ENCODE measurements at places on chromosomes 16 and 17.

GRCh38 chr16:56629531-56629930 is 2.9 kb upstream of the MT1M start:
- DNase-seq = no peak

DNA sequence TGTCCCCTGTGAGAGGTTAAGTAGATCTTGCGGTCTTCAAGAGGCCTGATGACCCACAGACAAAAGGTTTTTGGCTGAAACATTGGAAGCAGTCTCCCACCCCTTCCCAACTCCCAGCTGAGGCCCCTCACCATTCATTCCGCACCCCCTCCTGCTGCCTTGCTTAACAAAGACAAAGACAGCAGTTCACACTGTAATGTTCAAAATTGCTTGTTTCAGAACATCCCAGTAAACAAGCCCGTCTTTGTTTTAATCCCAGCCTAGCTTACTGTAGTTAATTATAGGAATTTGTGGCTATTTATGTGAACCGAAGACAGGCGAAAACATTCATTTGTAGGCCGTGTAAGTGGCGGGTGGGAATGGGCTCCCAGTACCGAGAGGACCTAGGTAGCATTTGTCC is 55.7 kb downstream of the IRX5 start:
- no peak for DNase-seq

GRCh38 chr17:72976971-72977770 is 115.3 kb downstream of the SLC39A11 start:
- DNase-seq = no peak

GRCh38 chr17:40425741-40426140 is 8.0 kb upstream of the TOP2A start:
- no peak for DNase-seq

- DNase-seq = no peak
These were observed 237.0 kb downstream of the ZNF423 start for GRCh38 chr16:49618955-49619354.

- DNase-seq = no peak
These were observed 7.3 kb upstream of the TSPOAP1 start for GRCh38 chr17:58335779-58336455.

DNA sequence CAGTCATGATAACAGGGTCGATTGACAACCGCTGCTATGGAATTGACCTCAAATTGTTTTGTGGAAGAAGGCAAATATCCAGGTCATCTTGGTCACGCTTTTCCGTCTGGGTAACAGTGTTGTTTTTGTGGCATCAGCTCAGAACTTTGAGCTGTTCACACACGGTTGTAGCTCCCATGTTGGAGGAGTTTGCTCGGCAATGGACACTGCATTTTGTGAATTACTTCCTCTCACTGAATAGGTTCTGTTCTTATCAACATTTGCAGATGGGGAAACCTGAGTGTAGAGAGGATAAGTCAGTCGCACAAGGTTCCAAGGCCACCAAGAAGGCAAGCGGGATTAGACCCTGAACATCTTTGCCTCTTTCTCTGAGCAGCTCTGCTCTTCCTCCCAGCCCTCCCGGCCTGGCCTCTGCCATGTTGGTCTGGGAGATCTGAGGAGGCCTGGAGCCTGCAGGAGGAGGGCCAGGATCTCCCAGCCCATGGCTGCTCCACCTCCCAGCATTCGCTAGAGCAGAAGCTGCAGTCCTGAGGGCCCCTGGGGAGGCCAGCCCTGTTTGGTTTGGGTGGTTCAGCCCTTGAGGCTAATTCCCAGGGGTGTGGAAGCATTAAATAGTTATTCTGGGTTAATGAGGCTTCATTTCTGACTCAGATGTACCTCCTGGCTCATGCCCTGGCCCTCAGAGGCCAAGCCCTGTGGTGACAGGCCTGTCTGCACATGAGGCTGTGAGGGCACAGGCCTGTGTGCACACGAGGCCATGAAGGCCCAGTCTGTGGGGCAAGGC is 154.1 kb upstream of the PLCG2 start:
- DNase-seq = peak; percentile 20

GRCh38 chr17:77476498-77476897 is 335.7 kb downstream of the SEC14L1 start:
- DNase-seq = no peak

GRCh38 chr17:6639586-6640535 is 650 bp downstream of the KIAA0753 start:
- DNase-seq = peak; percentile 56

DNA sequence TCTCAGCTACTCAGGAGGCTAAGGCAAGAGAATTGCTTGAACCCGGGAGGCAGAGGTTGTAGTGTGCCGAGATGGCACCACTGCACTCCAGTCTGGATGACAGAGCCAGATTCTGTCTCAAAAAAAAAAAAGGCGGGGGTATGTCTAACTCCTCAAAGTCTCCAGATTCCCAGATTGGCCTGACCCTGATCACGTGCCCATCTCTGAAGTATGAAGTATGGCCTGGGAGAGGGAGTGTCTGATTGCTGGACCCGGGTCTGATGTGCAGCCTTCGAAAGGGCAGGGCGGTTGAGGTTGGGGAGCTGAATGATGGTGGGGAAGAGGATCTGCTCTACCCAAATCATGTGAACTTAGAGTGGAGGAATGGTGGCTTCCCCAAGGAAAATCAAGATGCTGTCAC is 17.3 kb upstream of the AQP8 start:
- DNase-seq = no peak

GRCh38 chr17:74369221-74369620 is 1.9 kb downstream of the GPR142 start:
- DNase-seq = no peak

DNA sequence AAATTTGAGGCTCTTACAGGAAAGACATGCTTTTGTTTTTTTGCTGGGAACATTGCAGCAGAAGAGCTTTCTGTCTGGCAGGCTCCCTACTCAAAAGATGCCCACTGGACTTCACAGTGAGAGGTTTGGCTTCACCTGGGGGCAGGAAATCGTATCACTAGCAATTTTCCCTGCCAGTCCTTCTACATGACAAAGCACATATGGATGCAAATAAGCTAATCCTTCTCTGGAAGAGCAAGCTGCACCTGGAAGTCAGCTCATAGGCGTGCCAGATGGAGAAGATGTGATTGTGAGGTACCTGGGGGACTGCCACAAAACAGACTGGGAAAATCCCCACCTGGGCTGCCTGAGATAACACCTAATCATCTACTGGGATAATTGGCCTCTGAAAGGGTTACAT is 195.0 kb upstream of the CPHXL start:
- peak; percentile 97 for DNase-seq

DNA sequence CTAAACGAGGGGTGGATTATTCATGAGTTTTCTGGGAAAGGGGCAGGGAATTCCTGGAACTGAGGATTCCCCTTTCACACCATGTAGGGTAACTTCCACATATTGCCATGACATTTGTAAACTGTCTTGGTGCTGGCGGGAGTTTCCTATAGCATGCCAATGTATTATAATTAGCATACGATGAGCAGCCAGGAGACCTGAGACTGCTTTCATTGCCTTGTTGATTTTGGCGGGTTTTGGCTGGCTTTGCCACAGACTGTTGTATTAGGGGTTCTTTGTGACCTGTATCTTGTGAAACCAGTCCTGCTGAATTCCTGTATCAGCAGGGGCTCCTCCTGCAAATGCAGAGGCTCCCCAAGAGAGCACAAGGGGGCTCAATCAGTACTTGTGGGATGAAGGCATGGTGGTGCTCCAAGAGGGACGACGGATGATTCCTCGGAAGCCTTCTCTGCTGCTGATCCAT is 104.4 kb upstream of the CACNG5 start:
- DNase-seq = no peak

DNA sequence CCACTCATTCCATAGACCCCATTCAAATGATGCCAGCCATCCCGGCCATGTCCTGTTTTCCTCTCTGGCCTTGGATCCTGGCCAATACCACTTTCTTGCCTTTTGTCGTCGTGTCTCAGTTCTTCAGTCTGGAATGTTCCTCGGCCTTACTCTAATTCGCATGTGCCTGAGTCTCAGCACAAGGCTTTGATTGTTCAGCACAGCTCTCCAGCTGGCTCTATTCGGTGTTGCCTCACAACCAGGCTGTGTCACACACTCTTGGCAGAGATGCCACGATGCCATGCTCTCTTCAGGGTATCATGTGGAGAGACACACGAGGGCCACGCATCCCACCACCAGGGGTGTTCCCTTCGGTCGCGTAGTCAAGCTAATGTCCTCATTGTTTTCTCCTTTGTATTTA is 1.8 kb upstream of the VPS4A start:
- DNase-seq = no peak

DNA sequence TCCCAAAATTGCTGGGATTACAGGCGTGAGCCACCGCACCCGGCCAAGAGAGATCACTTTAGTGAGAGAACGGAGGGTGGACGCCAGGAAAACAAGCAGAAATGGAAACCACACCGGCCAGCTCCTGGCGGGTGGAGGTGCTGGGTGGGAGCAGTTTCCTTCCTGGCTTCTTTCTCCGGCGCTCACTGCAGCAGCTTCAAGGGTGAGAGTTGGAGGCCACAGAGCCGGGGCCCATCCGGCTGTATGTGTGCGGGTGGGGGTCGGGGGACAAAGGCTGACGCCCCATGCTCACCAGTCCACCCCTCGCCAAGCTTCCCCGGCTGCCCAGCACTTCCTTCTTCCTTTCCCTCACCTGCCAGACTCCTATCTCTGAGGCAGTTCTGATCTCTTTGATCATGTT is 13.5 kb upstream of the BHLHA9 start:
- DNase-seq = no peak

GRCh38 chr17:2020721-2021120 is 4.4 kb downstream of the RTN4RL1 start:
- DNase-seq = no peak

DNA sequence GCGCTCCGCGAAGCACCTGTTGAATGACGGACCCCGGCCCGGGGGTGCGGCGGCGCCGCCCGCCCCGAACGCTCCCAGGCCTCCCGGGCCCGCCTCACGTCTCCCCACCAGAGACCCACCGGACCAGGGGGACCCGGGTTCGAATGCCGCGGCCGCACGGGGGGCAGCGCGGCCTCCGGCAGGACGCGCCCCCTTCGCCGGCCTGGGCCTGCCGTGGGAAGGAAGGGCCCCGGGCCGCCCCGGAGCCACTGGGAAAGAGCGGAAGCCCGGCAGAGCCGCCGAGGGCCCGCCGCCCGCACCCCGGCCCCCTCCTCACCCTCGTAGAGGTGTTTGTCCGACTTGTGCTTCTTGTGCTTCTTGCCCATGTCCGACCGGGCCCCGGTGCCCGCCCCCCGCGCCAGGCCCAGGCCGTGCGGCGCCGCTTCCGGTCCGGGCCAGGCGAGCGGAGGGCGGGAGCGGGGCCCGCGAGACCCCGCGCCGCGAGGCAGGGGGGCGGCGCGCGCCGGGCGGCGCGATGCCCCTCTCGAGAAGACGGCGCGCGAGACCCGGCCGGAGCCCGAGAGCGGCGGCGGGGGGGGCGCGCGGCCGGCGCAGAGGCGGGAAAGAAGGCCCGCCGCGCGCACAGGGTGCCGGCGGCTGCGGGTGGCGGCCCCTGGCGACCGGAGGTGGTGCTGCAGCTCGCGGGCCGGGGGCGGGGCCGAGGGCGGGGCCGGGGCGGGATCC is at the start of gene BRD7:
Gene BRD7 (minus strand): TSS at position 579 of the 723 bp plus-strand sequence. CDS start 214 bp downstream, at position 365.
- peak; percentile 54 for DNase-seq

DNA sequence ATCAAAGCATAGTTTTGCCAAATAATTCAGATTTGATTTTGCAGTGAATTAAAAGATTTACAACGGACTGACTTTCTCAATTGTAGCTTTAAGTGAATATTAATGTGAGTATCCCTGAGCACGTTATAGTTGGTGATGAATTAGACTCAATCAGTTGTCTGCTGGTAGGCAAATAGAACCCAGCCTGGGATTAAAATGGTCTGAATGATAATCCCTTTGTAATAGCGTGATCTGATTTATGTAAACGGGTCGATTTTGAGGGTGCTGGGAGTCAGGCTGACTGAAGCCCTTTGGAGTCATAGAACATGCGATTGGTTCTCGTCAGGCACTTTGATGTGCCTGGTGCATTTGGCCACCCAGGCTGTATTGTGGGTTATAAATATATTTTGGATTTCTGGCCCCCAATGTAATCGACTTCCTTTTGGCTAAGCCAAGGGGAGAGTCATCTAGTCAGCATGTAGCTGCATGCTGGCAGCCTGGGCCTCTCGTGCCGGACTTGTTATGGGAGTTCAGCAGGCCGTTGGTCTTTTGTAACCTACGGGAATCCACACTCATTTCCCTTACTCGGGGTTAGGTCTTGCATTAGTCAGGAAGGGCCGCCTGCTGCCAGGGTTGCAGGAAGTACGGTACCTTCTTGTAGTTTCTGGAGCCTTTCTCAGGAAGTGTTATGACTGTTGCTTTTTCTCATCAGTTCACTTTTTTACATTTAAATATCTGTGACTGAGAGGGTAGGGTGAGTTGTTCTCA is 5.4 kb downstream of the PGS1 start:
- no peak for DNase-seq

GRCh38 chr16:78606545-78606944 is 507.1 kb downstream of the WWOX start:
- peak; percentile 86 for DNase-seq

DNA sequence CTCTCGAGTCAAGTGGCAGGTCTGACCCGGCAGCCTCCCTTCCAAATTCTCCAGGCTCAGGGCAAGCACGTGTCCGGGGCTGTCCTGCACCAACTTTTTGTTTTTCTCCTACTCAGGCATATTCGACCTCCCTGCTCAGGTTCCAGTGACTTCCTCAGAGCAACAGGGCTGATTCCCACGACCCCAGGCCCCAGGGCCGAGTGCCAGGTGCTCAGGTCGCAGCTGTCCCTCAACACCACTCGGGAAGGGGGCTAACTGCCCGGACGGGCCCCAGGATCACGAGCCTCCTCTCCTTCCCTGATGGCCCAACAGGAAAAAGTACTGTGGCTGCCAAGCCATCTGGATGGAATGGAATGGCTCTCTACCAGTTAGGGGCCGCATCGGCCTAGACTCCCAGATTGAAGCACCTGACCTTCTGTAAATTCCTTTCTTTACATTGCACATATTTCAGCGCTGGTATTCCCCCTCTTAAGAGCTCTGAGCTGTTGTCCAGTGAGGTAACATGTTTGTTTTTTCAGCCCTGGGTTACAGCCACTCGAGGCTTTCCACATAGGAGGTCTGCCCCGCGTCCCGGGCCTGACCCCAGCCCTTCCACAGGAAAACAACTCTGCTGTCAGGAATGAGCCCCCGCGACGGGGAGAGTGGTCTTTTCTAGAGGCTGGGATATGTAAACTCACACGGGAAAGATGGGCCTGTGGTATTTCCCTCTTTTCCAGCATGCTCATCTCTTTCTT is 25.0 kb downstream of the NXN start:
- no peak for DNase-seq

DNA sequence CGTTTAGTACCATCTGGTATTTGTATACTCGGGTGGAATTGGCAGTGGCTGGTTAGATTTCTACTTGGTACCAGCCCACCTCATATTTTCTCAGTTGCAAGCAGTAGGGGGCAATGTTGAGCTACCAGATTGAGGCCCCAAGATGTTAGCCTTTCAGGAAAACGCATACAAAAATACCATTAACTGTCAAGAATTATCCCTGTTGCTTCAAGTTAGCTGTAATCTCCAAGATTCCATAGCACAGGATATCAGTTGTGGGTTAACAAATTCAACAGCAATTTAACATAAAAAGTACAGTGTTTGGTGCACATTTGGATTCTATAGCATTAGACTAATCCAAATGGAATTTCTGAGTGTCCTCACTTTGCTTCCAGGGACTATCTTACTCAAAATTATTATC is 188.2 kb downstream of the FTO start:
- DNase-seq = peak; percentile 29

Data from NCI-H146 (cell line).